ENCODE measurements at places on chromosomes 6 and 20. TPM values are rescaled to one million over a fixed set of nuclear protein-coding genes. Genes with fewer than 3 reads are reported as not detected.

Gene GSTA3
- polyA plus RNA-seq = not detected

GRCh38 chr20:60066438-60066823 lies 108.2 kb downstream of the CDH26 start:
- no peak for DNase-seq

DNA sequence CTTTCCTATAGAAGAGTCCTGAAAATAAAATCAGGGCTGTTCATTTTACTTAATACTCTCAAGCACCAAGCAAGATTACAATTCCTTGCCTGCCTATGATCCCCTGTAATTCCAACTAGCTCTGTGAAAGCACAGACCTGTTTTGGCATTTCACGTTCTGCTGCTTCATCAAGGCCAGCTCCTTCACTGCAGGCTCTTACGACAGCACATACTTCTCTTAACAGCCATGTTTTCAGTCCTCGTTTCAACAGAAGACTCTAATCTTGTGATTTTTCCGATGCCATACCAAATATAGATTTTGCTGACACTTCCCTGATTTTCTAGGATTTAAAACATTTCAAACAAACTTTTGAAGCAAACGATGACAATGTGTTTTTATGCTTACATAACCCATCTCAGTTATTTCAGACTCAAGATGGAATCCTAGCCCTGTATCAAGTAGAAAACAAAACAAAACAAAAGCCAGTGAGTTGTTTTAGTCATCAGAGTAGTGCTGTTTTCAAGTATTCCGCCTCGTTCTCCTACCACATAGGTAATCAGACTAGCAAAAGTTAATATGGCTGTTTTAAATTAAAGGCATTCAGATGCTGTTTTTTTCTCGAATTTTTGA lies 616.5 kb upstream of the CITED2 start:
- DNase-seq = no peak

- no peak for DNase-seq
Observed at GRCh38 chr6:146017672-146018071, 11.2 kb upstream of the GRM1 start.

GRCh38 chr20:46631212-46631869 lies 19.9 kb downstream of the SLC13A3 start:
- no peak for DNase-seq

- no peak for DNase-seq
Observed at GRCh38 chr6:134797400-134798113, 152.3 kb downstream of the ALDH8A1 start.

- DNase-seq = no peak
Observed at GRCh38 chr6:336159-337114, 44.1 kb downstream of the DUSP22 start.

DNA sequence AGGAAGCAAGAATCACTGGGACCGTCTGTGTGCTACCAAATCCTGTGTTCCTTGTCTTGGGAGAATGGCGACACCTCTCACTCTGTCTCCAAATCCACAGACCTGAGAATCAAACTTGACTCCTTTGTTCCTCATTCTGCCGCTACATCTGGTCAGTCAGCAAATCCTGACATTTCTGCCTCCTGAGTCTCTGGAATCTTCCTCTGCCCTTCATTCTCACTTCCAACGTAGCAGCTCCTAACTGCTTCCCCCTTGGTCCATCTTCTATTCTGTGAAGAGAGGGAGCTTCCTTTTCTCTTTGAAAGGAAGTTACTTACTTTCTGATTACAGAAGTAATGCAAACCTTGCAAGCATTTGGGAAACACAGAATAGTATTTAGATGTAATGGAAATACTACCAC lies 37.7 kb downstream of the SYTL3 start:
- no peak for DNase-seq

GRCh38 chr20:34579979-34580940 lies 21.7 kb downstream of the MAP1LC3A start:
- no peak for DNase-seq

DNA sequence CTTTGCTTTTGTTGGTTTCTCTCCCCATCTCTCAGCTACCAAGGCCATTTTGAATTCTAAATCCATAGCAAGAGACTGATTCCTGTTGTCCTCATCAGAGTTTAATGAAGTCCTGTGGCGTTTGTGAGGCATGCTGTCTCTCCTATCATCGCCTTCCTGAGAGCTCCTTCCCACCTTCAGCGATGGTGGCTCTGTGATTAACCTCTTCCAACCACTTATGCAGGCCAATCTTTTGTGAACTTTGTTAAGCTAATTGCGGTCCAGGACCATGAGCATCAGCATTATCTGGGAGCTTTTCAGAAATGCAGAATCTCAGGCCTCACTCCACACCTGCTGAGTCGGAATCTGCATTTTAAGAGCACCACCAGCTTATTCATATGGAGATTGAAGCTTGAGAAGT lies 272.5 kb upstream of the CDYL start:
- no peak for DNase-seq

Data from urinary bladder (tissue), 4 donors.